Upper lobe of left lung (tissue), 6 donors: ENCODE measurements at places on chromosomes 6 and 20. TPM values are rescaled to one million over a fixed set of nuclear protein-coding genes. Genes with fewer than 3 reads are reported as not detected.

Gene KCNQ5
- total RNA-seq, result 0.71 TPM

Gene CDC40
- 10.0 TPM for total RNA-seq

Gene GLP1R
- total RNA-seq, result not detected

Gene POU3F2
- total RNA-seq, result not detected

Gene WFDC8
- total RNA-seq, result not detected

DNA sequence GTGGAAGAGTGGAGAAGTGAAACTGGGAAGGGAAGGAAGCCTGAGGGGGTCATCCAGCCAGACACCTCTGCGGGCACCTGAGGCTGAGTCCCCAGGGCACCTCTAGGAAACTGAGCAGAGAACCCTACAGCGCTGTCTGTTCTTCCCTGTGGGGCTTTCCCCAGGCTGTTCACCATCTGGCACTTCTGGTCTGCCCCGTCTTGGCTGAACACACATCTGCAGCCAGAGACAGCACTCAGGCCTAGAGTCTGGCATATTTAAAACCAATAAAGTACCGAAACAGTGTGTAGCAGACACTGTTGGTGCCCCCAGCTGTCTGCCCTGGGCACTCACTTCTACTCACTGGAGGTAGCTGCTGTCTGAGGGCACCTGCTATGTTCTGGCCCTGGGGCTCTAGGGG, 9.4 kb upstream of the ARFGEF2 start:
- no peak for DNase-seq
- H3K27me3 ChIP-seq, result no peaks in the 10 kb centered on the region
- H3K36me3 ChIP-seq, result no peaks in the 10 kb centered on the region
- H3K4me3 ChIP-seq, result no peak overlapping the region

GRCh38 chr6:148112851-148113319, 229.8 kb upstream of the SASH1 start:
- no peak overlapping the region for H3K27ac ChIP-seq
- H3K36me3 ChIP-seq, result no peaks in the 10 kb centered on the region

GRCh38 chr6:67679566-67680296, 955.4 kb upstream of the ADGRB3 start:
- no peak overlapping the region for H3K27ac ChIP-seq
- no peak for DNase-seq
- H3K36me3 ChIP-seq, result no peaks in the 10 kb centered on the region

DNA sequence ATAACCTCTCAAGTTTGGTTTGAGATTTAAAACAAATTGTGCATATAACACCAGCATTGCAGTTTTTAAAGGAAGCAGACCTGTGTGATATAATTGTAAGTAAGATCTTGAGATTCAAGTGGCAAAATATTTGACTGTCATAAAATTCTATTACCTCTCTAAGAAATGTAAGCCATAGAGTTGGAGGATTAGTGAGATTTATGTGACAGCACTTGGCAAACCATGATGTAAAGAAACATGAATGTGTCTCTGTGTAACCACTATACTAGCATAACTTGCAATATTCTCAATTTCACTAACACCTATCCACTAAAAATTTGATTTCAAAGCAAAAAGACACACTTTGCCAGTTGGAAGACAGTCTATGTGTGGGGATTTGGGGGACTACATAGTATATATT, 190.2 kb upstream of the SSTR4 start:
- no peaks in the 10 kb centered on the region for H3K36me3 ChIP-seq
- no peak for DNase-seq
- no peak overlapping the region for H3K4me3 ChIP-seq
- no peaks in the 10 kb centered on the region for H3K4me1 ChIP-seq

GRCh38 chr20:5328268-5328667, 11.5 kb upstream of the PROKR2 start:
- H3K4me3 ChIP-seq, result no peak overlapping the region
- no peaks in the 10 kb centered on the region for H3K4me1 ChIP-seq
- no peaks in the 10 kb centered on the region for H3K27me3 ChIP-seq
- DNase-seq, result no peak
- H3K27ac ChIP-seq, result no peak overlapping the region
- H3K36me3 ChIP-seq, result no peaks in the 10 kb centered on the region

DNA sequence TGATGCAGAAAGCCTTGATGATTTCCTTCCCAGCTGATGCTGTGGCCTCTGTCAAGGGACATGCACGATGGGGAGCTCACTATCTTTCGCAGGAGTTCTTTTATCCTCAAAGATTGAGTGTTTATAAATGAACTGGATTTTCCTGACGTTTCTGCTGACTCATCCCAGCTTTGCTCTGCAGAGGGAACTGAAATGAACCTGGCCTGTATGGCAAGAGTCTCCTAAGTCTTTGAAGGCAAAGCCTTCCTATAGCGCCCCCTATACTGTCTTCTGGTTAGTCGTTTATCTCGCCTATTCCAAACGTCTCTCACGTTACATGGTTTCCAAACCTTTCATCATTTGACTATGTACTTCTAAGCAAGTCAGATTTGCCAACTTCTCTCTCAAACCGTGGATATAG, 565.3 kb downstream of the KIF16B start:
- no peaks in the 10 kb centered on the region for H3K27me3 ChIP-seq
- no peak overlapping the region for H3K27ac ChIP-seq
- no peak overlapping the region for H3K4me3 ChIP-seq
- H3K36me3 ChIP-seq, result no peaks in the 10 kb centered on the region
- H3K4me1 ChIP-seq, result no peaks in the 10 kb centered on the region

DNA sequence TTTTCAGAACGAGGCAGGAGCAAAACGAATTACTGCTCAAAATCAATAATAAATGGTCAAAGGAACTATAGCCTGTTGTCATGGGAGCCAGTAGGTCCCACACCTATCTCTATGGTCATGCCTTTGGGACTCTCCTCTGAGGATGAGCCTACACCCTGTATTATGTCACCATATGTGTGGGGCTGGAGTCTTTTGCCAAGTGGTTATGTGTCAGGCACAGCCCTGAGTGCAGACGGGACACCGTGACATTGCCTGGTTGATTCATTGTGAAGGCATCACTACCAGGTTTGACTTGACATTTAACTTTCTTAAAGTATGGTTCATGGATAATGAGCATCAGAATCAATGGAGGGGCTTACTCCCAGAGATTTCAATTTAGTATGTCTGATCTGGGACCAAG, 23.6 kb downstream of the BMP6 start:
- no peak overlapping the region for H3K27ac ChIP-seq
- DNase-seq, result no peak
- no peaks in the 10 kb centered on the region for H3K36me3 ChIP-seq
- H3K4me3 ChIP-seq, result no peak overlapping the region

GRCh38 chr20:50983321-50983720, 24.7 kb downstream of the MOCS3 start:
- no peaks in the 10 kb centered on the region for H3K4me1 ChIP-seq
- H3K36me3 ChIP-seq, result no peaks in the 10 kb centered on the region
- DNase-seq, result no peak
- H3K27ac ChIP-seq, result no peak overlapping the region
- no peaks in the 10 kb centered on the region for H3K27me3 ChIP-seq

GRCh38 chr6:13538084-13538483, 36.3 kb upstream of the SIRT5 start:
- H3K4me1 ChIP-seq, result peaks cover 5% of the 10 kb centered on the region
- no peak for DNase-seq
- H3K27me3 ChIP-seq, result no peaks in the 10 kb centered on the region
- no peak overlapping the region for H3K27ac ChIP-seq
- no peaks in the 10 kb centered on the region for H3K36me3 ChIP-seq
- H3K4me3 ChIP-seq, result no peak overlapping the region

DNA sequence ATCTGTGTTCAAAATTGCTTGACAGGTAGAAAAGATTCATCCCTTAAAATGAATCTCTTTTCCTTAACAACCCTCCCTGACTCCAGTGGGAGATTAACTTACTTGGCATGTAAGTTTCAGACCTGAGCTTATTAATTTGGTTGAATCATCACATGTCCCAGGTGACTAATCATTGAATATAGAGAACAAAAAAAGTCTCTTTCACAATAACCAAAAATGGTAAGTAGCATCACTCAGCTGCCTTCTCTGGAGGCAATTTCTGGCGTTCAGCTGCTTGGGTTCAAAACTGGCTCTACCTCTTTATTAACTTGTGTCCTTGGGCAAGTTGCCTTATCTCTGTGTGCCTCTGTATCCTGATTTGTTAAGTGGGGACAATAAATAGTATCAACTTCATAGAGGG, 2.9 kb downstream of the C6orf141 start:
- H3K27me3 ChIP-seq, result no peaks in the 10 kb centered on the region
- no peak overlapping the region for H3K27ac ChIP-seq
- no peaks in the 10 kb centered on the region for H3K36me3 ChIP-seq
- no peak overlapping the region for H3K4me3 ChIP-seq
- DNase-seq, result no peak
